ENCODE measurements at places on chromosomes 7 and 10.

DNA sequence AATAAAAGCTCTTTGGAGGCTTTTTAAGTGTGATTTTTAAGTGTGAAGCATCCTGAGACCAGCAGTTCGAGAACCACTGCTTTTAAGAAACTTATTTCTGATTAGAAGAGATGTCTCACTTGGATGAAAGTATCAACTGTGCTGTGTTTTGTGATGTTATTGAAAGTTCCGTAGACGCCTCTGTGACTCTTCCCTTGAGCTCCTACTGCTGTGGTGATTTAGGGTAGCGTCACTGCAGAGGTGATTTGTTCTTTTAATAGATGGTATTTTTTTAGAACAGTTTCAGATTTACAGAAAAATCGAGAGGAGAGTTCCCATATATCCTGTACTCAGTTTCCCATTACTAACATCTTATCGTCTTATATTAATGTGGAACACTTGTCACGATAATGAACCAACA lies 29.5 kb downstream of the FBH1 start:
- DNase-seq = no peak

DNA sequence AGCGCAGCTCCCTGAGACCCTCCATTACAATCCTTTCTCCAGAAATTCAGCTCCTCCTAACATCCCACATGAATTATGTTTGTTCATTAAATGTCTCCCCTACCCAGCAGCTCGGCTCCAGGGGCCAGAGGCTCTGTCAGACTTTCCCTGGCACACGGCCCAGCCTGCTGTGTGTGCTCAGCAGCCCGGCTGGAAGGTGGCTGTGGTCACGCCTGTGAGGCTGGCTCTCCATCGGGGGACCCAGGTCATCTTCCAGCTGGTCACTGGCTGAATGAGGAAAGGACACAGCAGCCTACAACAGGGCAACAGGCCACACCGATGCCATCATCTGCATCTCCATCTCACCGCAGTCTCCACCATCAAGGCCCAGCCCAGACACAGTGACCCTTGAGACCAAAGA lies 219.8 kb downstream of the MAD1L1 start:
- no peak for DNase-seq

DNA sequence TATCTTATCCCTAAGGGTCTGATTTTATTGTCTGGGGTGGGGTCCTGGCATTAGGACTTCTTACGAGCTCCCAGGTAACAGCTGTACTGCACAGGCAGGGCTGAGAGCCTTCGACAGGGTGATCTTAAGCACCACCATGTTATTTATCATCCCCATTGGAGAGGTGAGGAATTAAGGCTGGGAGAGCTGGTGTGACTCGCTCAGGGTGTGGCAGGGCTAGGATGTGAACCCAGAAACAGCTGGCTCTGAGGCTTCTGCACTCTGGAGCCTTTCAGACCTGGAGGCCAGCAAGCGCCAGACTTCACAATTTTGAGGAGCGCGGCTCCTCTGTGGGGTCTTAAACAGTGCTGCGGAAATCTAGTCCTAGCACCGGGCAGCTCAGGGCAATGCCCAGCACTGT lies 27.4 kb upstream of the NDST2 start:
- DNase-seq = no peak

- DNase-seq = peak; percentile 95
Observed at GRCh38 chr7:48035301-48035966, at the start of gene C7orf57. C7orf57 (plus strand) TSS chr7:48035543; CDS start chr7:48036309, 766 bp downstream.

GRCh38 chr7:47792521-47793121 lies 155.6 kb downstream of the PKD1L1 start:
- no peak for DNase-seq

DNA sequence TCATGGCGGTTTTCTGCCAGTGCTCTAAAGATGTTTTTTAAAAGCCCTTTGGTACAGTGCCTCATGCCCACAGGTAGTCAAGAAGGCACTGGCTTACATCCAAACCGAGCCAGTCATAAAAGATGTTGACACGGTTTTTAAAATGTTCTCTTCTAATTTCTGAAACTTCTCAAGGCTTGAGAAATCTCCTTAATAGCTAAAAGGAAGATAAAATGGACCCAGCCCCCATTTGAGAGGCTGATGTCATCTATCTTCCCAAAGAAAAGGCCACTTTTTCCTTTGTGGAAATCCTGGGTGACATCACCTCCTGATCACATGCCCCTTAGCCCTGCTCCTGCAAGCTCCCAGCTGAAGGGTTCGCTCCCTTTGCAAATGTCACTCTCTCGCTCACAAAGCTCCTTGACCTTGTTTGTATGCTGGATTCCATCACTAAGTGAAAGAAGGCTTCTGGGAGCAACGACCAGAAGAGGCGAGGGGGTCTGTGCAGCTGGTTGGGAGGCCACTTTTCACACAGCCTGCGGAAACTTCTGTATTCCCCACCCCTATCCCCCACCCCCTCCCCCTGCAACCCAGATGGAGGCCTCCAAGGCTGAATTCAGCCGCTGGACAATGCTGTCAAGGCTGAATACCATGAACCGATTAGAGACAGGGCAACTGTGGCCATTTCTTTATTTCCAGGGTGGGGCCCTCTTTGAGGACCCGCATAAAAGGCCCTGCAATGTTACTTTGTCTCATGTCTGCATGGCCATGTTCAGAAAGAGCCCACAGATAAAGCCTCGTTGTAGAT lies 122.8 kb downstream of the CUBN start:
- DNase-seq = peak; percentile 80

- DNase-seq = no peak
Observed at GRCh38 chr7:105006367-105007136, 7.5 kb upstream of the KMT2E start.

DNA sequence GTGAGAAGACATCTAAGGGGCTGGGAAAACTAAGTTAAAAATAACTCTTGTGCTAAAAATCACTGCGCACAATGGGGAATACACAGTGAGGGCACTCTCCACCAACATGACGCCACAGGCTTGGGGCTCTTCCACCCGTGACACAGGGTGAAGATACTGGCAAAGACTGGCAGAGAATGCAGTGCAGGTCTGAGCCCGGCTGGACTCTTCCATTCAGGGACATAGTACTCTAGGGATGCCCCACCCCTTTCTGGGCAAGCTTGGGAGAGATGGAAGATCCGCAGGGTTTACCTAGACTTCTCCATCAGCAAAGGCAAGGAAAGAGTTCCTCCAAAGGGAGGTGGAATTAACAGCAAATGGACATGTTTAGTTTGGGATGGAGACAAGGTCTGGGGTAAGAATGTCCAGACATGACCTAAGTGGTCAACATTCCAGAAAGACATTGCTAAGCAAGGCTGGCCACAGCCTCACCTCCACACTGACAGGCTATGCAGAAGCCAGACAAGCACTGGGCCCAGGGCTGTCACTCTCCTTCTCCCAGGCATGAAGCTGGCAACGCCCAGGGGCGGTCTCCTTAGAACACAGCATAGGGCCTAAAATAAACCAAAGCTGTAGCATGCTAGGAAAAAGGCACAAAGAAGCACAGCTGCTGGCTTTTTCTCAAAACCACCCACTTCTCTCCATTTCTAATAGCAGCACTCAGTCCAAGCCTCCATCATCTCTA lies 28.1 kb downstream of the XPNPEP1 start:
- peak; percentile 92 for DNase-seq

- no peak for DNase-seq
Observed at GRCh38 chr10:88787463-88787862, 15.1 kb upstream of the LIPM start.

DNA sequence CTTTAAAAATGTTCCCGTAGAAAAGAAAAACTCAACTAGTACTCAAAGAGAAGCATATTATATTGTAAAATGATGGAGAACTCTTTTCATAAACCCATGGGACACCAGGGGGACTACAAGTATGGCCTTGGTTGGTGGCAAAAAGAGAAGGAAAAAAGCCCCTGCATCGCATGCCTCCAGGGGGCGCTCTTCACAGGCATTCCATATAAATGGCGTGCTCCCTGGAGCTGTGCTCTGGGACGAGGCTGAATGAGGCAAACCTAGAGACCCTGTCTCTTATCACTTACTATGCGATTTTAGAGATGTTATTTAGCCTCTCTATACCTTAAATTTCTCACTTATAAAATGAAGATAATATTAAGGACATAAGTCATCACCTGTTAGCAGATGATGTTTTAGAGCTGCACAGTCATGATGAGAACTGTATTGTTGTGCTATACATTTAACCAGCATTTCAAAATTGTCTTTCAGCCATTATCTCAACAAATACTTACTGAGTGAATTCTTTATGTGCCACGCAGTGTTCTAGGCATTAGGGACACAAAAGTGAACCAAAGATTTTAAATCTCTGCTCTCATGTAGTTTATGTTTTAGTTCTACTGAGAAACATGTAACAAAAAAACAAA lies 105.8 kb downstream of the ARHGAP21 start:
- DNase-seq = no peak

DNA sequence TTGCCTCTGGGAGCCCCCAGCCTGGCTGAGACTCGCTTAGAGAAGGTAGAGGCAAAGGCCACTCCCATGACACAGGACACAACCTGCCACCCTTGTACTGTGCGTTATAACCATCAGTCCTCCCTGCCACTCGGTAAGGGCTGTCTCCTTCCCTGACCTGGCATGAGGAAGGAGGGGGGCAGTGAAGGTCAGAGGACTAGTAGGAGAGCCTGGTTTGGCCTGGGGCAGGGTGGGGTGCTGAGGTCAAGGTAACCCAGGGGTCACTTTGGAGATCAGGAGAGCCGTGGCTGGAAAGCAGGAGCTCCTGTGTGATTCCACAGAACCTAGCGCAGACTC lies 6.9 kb upstream of the TNRC18 start:
- no peak for DNase-seq

DNA sequence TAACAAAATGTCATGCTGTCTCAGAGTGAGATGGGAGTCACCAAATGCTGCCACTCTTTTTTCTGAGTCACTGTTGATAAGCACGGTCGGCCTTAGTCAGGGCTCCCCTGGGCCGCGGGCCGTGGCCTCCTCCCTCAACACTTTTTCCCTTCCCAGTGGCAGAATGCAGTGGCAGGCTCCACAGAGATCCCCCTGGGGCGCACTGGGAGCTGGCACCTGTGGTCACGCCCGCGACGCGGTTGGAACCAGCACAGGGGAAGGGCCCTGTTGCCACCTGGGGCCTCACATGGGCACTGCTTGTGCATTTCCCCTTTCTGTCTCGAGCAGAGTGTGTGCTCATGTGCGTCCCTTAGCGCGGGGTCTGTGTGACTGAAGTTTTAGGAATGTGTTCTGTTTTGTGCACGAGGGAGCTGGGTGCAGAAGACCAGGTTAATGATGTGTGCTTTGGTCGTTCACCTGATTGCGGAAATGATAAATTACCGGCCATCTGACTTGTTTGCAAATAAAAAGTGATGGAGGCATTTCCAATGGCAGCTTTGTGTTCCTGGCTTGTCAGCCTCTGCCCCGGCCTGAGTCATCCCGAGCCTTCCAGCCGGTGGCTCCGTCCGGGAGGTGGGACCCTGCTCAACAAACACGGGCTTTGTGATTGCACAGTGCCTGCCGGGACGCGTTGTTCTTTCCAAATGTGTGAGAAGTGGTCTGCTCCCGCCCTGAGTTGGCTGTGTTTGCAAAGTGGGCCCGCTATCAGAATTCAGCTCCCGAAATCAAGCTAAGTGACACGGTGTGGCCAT lies 100.7 kb downstream of the NKX6-2 start:
- DNase-seq = no peak

DNA sequence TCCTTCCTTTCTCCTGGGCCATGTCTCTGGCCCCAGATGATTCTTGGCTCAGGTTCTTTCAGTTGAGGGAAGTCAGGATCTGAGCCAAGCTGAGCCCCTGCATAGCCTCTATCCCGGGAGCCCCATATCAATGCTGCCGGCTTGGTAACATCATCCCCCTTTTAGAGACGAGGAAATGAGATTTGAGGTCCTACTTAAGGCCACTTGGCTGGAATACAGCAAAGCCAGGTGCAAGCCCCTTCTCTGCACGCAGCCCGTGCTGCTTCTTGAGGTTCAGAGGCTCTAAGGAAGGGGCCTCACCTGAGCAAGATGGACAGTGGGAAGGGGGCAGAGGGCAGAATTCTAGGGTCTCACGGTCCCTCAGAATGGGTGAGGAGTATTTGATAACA lies 2.4 kb upstream of the IRF5 start:
- no peak for DNase-seq

DNA sequence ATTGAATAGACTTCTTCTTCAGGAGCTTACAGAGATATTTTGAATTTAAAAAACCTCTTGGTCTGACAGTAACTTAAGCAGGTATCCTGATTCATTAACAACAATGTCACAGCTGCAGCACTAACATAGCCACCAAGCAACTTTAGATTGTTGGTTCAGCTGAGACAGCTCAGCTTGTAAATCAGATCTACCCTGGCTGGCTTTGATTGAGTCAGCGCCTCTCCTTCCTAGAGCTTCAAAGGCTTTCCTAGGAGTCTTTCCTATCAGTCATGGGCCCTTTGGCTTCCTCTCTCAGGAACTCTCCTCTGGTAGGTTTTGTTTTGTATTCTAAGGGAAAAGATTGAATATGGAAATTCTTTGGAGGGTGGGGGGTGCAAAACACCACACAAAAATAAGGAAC lies 70.7 kb upstream of the STEAP4 start:
- DNase-seq = no peak

GRCh38 chr10:480928-481552 lies 208.4 kb downstream of the DIP2C start:
- DNase-seq = no peak

All from esophagus muscularis mucosa (tissue), 4 donors.